ENCODE measurements at places on chromosomes 7 and 10. TPM values are rescaled to one million over a fixed set of nuclear protein-coding genes. Genes with fewer than 3 reads are reported as not detected.

DNA sequence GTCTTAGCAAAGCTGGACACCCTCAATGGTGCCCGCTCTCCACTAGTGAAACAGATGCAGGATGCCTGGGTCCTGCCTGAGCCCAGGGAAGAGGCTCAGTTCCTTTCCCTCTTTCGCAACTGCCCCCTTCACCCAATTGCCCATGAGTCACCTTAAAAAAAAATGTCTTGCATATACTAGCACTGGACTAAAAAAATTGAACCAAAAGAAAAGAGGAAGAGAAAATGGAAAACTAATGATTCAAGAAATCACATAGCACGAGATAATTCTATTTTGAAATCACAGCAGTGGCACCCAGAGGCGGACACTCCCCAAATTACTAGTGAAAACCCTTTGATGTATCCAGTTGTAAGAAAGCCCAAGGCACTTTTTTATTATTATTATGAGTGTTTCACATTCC lies 972.5 kb downstream of the LRMDA start:
- no peak for DNase-seq

DNA sequence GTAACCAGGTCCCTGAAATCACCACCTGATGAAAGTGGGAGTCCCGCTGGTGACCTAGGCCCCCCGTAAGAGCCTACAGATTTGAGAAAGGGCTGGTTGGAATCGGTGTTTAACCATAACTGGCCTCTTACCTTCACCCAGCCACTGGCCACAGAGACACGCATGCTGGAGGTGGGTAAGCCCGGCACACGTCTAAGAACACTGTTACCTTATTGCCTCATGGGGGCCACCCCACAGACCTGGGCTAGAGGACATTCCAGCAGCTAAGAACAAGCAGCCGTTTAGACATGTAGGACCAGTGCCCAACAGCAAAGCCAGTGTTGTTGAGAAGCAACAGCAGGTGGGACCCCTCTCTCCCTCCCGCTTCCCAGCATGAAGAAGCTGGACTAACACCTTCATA lies 2.5 kb upstream of the GDF2 start:
- DNase-seq, result no peak

GRCh38 chr7:149885191-149886017 lies 11.6 kb downstream of the ATP6V0E2 start:
- peak; percentile 54 for DNase-seq

Gene NKX6-2
- polyA plus RNA-seq, result 0.03 TPM

Gene EPC1
- 13.4 TPM for polyA plus RNA-seq

Measured in small intestine (tissue), 16 donors.